ENCODE measurements at places on chromosomes 11 and 22. TPM values are rescaled to one million over a fixed set of nuclear protein-coding genes. Genes with fewer than 3 reads are reported as not detected.

Gene INCENP
- polyA plus RNA-seq = 9.8 TPM

DNA sequence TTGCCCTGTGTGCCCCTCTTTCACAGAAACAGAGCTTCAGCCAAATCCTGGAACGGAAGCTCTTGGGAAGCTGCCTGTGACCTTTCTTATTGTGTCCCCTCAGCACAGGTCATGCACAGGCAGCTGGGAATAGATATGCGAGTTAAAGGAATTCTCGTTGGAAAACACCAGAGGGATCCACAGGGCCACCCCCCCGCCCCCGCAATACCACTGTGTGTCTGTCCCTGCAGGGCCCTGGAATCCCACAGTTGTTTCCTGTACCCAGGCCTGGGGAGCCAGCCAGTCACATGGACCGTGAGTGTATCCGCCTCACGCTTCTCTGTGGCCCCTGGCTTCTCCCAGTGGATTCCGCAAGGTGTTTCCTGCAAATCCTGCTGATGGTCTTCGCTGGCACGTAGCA is 29.0 kb downstream of the TIMP3 start:
- no peak for DNase-seq

GRCh38 chr11:66239998-66240780 is 28.2 kb upstream of the RAB1B start:
- DNase-seq = no peak

- no peak for DNase-seq
Measured at GRCh38 chr11:17260020-17260419, 16.5 kb upstream of the NUCB2 start.

Gene CREB3L1
- polyA plus RNA-seq = 20.0 TPM

GRCh38 chr11:78020246-78020645 is 2.8 kb downstream of the KCTD14 start:
- DNase-seq = no peak

Gene RABL2B
- polyA plus RNA-seq = 21.0 TPM

DNA sequence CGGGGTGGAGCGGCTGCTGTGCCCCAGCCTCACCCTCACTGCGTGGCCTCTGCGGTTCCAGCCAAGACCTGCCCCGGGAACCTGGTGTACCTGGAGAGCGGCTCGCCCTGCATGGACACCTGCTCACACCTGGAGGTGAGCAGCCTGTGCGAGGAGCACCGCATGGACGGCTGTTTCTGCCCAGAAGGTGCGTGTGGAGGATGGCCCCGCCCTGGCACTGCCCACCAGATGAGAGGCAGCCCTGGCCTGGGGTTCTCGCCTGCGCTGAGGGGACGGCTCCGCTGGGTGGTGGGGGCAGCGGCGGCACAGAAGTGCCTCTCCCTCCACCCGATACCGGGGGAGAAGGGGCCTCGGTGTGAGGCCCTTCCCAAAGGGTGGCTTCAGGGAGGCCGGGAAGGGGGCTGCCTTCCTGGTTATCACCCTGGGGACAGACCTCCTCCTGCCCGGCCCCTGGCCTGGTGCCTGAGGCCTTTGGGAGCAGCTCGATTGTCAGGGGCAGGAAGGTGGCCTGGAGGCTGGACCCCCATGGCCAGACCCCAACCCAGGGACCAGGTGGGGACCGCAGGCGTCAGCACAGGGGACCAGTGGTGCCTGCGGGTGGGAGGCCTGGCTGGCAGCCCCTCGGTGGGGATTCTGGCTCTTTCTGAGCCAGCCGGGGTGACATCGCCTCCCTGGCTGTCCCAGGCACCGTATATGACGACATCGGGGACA is 7.1 kb downstream of the MUC2 start:
- no peak for DNase-seq

DNA sequence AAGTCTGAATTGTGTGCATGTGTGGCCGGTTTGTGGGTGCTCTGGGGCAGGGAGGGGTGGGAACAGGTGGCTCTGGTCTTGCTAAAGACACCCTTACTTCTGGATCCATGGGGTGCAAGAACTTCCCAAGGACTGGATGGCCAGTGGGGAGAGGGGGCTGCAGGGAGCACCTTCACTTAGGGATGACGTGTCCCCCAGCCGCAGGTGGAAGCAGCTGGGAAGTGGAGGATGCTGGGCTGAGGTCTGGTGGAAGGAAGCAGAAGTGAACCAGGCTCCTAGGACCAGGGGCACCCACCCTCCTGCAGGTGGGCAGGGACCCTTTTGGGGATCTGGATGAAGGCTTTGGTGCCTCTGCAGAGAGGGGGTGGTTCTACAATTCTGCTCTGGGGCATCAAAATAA is 9.9 kb upstream of the MIEF1 start:
- no peak for DNase-seq

GRCh38 chr11:3002351-3002861 is 10.3 kb upstream of the NAP1L4 start:
- no peak for DNase-seq

GRCh38 chr22:38034278-38034882 is 22.8 kb upstream of the PICK1 start:
- no peak for DNase-seq

GRCh38 chr11:10438458-10438857 is 16.6 kb upstream of the AMPD3 start:
- DNase-seq = no peak

Gene DEFB131B
- not detected for polyA plus RNA-seq

Gene OR5AK2
- polyA plus RNA-seq = not detected

Gene GDPD5
- polyA plus RNA-seq = 17.9 TPM

DNA sequence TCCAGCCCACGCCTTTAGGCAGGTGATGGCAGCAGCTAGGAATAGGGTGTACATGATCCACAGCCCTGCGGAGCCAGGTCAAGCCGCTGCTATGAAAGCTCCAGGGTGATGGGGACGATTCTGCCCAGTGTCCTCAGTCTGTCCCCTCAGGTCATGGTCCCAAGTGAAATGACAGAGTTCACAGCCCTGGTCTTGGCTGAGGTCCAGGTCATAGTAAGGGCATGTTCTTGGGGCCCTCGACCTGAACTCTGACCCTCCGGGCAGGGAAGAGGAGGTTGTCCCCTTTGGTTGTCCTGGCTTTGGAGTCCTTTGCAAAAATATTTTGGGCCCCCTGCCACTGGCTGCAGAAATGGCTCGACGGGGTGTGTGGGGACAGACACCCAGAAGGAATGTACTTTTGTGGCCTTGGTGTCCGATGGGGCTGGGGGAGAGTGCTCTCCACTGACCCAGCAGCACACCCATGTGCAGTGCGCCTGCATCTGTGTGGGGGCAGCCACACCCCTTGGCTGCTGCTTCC is 7.3 kb downstream of the C22orf31 start:
- DNase-seq = no peak

Gene SLC35E4
- 5.3 TPM for polyA plus RNA-seq

GRCh38 chr11:43942662-43943371 is 380 bp downstream of the C11orf96 start:
- DNase-seq = no peak

GRCh38 chr11:95451682-95452081 is 220.7 kb upstream of the SESN3 start:
- DNase-seq = no peak

Measured in urinary bladder (tissue), 4 donors.